ENCODE measurements at places on chromosomes 4 and X.
A peak's percentile ranks its signal among the peaks of the same experiment; 100 is the strongest.

- no peak for DNase-seq
Measured at GRCh38 chrX:148573119-148573518, 72.7 kb downstream of the AFF2 start.

DNA sequence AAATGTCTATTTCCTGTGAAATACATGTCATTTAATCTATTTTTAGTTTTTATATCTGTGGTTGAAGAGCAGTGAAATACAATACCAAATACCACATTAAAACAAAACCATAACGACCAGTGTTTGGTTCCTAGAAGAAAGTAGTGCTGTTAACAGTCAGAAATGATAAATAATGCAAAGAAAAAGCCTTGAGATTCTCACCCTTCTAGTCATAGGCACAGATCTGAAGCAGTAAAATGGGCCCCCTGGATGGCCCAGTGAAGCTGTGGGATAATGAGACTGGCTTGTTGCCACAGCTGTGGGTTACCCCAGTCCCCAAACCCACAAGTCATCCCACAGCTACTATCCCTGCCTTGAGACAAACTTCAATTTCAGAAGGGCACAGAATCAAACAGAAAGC, 137.3 kb upstream of the RPL34 start:
- DNase-seq: peak; percentile 31

DNA sequence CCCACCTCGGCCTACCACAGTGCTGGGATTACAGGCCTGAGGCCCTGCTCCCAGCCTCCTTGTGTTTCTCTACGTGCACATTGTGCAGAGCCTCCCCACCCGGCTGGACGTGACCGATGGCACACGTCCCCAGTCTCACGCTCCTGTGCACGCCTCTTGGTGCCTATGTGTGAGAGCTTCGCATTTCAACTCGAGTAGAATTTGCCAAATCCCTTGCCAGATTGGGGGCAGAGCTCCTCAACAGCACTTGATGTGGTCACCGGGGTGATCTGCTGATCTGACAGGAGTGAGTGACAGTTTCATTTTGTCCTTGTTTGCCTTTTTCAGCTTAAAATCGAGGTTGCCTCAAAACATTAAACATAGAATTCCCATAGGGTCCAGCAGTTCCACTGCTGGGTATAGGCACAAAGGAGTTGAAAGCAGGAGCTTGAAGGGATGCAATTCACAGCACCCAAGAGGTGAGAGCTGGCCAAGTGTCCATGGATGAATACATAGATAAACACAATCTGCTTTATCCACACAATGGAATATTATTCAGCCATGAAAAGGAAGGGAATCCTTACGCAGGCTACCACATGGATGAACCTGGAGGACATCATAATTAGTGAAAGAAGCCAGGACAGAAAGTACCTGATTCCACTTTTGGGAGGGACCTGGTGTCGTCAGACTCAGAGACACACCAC, 17.6 kb downstream of the TMEM187 start:
- no peak for DNase-seq

DNA sequence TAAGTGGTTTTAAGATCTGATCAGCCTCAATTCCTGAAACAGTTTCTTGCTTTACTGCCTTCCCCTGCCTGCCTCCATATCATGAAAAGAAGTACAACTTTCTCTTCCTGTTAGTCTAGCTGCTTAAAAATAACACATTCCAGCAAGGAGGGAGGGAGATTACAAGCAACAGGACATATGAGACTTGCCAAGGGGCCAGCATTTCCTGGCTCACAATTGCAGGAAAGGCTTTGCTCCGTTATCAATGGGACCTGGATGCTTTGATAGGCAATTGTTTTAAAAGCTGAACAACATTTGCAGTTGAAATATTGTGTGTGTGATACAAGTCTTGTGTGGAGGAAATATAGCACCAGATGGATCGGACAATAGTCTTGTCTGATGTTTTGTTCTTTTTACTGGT, 425.0 kb downstream of the FAT4 start:
- DNase-seq: no peak

DNA sequence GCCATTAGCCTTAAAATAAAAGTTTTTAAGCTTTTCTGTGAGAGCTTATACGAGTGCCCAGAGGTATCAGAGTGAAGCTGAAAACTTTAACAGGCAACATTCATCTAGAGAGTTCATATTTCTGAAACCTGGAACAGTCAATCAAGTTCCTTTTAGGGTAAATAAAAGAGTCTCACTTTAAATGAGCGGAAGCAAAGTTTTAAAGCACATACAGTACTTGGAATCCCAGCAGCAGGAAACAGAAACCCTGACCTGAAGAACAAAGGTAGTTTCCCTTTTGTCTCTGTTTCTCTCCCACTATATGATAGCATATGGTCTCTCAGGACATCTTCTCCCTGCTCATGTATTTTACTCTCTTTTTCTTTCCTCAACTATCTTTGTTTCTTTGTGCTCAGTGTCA, 153.0 kb downstream of the ASB9 start:
- no peak for DNase-seq

- no peak for DNase-seq
Measured at GRCh38 chrX:11764602-11765067, 6.6 kb downstream of the MSL3 start.

DNA sequence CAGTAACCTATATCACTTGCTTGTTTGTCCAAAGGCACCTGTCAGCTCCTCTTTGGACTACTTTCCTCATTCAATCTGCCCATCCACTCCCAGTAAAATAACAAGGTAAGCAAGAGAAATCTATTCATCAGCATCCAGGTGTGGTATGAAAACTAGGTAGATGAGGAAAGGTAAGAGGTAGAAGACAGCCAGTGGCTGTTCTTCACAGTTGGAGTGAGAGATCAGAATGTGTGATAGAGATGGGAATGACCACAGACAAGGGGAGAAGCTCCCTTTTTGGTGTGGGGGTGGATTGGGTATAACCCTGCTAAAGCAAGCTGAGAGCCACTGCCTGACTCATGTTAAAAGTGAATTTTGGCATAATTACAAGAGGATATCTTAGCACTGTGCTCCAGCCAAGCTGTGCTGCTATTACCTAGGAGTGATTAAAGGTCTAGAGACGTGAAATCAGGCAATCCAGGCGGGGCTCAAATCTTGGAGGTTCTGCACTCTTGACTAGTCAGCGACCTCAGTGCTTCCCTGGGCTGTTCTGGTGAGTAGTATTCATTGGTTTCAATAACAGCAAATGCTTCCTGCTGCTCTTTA, 28.1 kb upstream of the RASL11B start:
- DNase-seq: no peak

GRCh38 chr4:82780170-82780751, 18.3 kb downstream of the SCD5 start:
- no peak for DNase-seq

DNA sequence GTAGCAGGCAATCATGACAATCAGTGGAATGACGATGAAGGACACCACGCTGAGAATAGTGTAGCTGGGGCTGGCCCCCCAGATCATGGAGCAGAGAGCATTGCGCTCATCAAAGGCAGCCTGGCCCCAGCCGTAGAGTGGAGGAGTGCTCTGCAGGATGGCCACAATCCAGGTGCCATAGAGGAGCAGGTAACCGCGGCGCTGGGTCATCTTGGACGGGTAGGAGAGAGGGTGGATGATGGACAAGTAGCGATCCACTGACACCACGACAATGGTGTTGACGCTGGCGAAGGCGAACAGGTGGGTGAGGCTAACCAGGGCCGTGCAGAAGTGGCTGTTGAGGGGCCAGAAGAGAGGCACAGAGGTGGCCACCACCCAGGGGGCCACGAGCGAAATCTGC, 2.8 kb downstream of the GPR101 start:
- no peak for DNase-seq

DNA sequence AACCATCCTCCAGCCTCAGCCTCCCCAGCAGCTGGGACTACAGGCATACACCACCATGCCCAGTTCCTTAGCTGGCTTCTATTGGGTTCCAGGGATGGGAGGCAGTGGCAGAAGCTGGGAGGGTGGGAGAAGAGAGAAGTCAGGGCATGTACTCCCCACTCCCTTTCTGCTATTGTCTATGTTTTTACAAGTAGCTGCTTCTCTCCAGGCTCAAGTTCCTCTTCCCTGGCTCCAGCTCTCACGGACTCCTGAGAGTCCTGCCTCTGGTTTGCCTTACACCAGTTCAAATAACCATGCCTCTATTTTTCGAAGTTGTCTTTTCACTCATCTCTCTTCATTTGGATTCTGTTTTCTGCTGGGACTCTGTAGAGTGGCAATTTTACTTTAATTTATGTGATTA, 2.9 kb downstream of the TBC1D9 start:
- no peak for DNase-seq

DNA sequence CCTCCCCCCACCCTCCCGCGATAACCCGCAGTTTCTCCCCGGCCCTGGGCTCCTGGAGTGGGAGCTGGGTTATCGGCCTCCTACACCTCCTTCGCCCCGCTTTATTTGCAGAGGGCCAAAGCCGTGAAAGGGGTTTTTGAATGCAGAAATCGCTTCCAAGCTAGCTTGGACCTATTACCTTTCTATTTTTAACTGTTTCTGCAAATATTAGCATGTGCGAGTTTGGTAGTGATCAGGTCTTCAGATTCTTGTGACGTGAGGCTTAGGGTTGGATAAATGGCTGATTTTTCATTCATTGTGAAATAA, 1.3 kb downstream of the USP9X start:
- DNase-seq: peak; percentile 22

DNA sequence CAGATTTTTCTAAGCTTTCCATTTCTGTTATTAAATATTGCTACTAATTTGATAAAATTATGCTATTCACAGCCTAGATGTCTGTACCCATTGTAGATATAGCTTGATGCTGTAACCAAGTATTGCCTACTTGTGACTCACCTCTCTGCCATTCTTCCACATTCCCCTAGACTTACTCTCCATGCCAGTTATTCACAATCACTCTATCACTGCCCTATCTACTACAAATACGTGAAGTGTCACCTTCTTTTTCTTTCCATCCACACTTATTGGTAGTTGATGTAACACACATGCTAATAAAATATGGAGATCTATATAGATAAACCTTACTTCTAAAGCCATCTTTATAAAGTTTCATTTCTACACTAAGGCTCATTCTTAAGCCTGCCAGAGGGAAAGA, 179.4 kb upstream of the PACRGL start:
- no peak for DNase-seq

DNA sequence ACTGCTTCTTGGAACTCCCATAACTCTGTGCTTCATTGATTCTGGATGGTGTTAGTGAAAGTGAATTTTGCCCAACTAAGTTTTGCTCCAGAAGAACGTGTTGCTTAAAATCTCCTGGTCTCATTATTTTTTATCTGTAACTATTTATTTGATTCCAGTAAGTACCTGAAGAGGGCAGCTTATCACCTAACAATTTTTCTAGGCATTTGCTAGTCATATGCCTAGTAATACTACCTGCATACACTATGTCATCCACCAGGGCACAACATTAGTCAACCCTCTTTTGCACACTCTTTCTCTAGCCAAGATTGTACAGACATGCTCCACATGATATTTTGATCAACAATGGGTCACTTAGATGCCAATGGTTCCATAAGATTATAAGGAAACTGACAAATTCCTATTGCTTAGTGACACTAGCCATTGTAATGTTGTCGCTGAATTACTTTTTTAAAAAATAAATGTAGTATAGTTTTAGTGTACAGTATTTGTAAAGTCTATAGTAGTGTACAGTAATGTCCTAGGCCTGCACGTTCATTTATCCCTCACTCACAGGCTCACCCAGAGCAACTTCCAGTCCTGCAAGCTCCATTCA, 499.9 kb upstream of the AADAT start:
- DNase-seq: no peak

GRCh38 chr4:24991015-24991414, 39.7 kb downstream of the LGI2 start:
- DNase-seq: no peak

- DNase-seq: no peak
Measured at GRCh38 chrX:69932323-69932722, 117.4 kb downstream of the AWAT2 start.

DNA sequence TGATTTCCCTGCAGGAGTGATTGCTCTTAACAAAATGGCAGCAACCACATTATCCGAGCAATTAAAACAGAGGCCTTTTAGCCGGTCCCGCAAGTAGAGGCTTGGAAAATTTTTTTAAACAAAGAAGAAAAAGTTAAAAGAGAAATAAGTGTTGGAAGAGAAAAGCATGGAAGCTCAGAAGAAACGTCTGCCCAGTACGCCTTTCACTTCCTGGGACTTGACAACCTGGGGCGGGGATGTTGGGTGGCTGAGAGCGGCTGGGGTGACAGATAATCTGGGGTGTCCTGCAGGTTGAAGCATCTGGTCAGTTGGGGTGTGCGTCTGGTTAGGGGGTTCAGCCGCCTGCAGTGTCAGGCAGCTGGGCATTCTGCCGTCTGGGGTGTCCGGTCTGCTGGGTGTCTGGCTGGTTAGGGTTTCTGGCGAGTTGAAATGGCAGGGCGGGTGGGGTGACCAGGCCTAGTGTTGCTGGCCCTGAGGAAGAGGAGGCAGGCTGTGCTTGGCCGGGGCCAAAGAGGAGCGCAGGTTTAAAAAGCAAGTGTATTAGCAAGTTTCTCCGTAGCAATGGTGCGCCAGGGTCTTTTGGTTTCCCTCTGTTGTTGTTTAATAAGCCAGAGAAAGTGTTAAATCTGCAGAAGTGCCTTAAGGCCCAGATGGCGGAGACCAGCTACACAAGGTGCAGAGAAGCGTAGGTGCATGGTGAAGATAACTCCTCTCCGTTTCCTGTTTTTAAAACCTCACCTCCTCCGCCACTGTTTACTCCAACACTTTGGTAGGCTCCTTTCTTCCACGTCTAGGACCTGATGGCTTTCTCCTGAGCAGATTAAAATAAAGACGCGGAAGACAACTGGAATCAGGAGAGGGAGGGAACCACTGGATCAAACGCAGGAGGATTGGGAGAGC, 5.6 kb downstream of the HAND2 start:
- no peak for DNase-seq

GRCh38 chrX:24190500-24191156, 41.1 kb downstream of the ZFX start:
- no peak for DNase-seq

GRCh38 chrX:32448945-32449344, 762.4 kb downstream of the DMD start:
- DNase-seq: no peak
